ENCODE measurements at places on chromosomes 2 and 18.
A peak's percentile ranks its signal among the peaks of the same experiment; 100 is the strongest.

- DNase-seq, result no peak
These were observed 516.7 kb downstream of the KCNJ3 start for GRCh38 chr2:155215037-155215707.

DNA sequence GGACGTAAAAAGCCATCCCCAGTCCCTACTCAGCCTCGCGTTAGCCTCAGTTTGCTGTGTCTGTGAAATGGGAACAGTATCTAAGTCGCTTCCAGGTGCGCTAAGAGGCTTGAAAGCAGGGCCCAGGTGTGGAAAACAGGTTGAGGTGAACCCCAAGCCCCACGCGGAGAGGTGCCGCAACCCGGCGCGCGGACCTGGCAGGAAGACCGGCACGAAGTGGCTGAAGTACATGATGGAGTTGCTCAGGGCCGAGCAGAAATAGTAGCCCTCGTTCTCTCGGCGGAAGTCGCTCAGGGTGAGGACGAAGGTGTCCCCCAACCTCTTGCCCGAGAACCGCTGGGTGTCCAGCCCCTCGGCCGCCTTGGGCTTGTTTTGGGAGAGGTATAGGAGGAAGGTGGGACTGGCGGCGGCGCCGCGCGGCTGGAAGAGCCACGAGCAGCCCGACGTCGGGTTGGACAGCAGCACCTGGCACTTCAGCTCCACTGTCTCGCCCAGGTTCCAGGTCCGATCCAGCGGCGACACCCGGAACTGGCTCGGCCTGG, 508 bp downstream of the CD8A start:
- DNase-seq, result no peak

DNA sequence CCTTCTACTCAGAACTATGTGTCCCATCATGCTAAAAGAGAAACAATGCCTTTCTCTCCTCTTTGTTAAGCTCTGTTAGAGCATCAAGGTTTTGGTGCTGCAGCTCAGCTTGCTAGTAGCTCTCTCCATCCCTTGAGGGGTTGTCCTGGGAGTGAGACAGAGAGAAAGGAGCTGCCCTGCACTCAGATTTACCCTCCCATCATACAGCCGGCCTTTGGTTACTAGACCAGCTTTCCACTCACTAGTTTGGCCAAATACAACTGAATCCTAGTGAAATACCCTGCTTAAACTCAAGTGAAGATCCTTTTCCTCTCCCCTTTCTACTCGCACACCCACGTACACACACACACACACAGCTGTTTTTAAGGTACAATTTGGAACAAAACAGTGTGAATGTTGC, 2.3 kb upstream of the CHN1 start:
- no peak for DNase-seq

DNA sequence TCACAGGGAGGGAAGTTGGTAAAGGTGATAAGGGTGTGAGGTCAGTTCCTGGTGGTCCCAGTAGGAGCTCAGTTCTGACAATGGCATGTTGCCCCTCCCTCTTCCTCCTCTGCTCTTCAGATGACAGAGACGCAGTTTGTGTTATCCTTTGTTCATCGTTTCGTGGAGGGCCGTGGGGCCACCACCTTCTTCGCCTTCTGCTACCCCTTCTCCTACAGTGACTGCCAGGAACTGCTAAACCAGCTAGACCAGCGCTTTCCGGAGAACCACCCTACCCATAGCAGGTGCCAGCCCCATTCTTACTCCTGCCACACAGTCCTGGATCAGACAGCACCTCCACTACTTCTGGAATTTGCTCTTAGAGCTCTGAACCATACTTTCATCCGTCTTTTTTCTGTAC, 2.3 kb downstream of the AGBL5 start:
- DNase-seq, result no peak

- no peak for DNase-seq
These were observed 1.3 kb downstream of the PTPRM start for GRCh38 chr18:7568426-7568825.

DNA sequence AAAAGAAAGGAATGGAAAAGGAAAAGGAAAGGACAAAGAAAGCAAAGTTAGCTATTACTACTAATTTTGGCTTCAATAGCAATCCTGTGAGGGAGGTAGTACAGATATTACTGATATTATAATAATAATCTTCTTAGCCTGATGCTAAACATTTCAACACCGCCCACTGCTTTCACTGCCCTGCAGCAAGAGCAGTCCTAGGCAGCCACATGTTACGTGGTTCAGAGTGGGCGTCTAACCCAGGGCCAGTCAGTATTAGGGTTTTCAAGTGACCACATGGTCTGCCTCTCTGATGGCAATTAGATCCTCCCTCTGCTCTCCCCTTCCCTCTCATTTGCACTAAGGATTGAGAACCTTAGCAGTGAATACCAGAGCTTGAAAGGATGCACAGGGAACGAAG, 83.7 kb upstream of the ZNF397 start:
- DNase-seq, result no peak

- DNase-seq, result no peak
These were observed 10.8 kb upstream of the KCNG2 start for GRCh38 chr18:79786786-79787526.

- DNase-seq, result no peak
These were observed 157.8 kb downstream of the LDLRAD4 start for GRCh38 chr18:13376298-13376840.

DNA sequence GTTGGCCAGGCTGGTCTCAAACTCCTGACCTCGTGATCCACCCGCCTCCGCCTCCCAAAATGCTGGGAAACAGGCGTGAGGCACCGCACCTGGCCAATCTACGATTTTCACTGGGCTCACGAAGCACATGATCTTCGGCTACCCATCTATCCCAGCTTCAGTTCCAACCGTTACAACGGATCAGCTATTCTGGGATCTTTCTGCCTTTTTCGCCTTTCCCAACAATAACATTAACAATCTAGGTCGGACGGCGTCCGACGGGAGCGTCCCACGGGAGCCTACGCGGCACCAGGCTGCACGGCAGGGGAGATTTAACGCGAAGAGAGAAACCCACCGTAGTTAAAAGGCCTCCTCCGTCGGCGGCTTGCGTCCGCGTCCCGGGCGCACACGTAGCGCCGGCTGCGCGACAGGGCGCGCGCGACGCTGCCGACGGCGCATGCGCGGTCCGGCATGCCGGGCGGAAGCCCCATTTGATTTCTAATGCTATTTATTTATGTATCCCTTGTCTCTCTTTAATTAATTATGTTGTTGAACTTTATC, at the start of gene MSL3B:
Gene MSL3B (minus strand): TSS at position 394 of the 540 bp plus-strand sequence.
- peak; percentile 49 for DNase-seq

DNA sequence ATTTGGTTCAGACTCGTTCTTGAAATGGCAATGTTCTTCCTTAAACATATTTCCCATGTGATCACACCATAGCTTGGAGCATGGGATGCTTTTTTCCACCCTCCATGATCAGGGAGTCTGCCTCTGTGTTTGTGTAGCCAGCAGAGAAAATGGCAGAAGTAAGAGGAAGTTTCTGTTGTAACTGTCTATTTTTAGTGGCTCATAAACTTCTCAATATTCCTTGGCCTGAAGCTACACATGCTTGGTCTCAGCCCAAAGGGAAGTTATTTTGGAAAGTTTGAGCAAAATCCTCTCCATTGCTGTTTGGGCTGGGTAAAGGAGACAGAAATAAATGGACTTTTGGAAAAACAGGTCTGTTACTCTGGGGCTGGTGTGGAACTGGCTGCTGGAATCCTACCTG, 33.4 kb upstream of the ITGA6 start:
- DNase-seq, result no peak

DNA sequence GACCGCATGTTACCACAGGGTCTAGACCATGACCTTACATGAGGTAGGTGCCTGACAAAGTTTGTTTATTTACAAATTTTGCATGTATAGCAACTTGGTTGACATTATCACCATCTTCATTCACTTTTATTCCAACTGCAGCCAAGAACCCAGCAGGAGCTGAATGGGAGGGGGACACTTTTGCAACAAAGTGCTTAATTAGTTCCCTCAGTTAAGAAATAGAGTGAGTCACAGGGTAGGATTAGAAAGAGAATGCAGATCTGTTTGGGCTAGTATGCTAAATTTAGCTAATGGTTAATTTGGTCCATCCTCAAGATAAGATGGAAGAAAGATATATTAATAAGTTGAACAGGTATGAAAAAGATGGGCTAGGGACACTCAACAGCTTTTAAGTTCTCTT, 678.9 kb downstream of the ARHGAP15 start:
- DNase-seq, result no peak

DNA sequence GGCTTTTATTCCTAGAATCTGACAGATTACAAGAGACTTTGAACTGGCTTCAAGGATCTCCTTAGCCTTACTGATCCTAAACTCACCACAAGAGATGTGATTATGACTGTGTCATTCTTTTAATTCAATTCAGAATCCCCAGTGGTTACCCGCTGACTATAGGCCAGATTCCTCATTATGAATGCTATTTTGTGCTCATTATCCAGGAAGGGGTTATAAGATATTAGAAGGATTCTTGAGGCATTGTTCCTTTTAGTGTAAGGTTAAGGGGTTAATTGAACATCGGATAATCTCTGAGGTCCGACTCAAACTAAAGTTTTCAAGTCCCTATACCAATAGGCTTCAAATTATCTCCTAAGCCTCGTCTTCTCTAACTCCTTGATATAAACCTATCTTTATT, 39.4 kb upstream of the TDRD15 start:
- no peak for DNase-seq

DNA sequence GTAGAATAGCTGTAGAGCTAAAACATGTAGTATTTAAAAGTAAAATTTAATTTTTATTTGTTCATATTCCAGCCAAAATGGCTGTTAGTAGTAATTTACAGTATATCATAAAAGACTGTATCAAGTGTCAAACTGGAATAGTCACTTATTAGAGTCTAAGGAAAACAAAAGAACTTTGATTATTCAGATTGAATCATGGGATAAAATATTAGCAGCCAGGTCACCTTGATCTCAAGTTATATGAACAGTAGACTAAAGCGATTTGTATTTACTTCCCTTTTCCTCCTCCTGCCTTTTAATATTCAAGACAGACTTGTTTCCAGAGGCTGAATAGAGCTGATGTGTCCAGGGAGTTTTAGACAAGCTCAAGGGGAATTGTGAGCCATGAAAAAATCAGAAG, 54.4 kb downstream of the PMAIP1 start:
- DNase-seq, result no peak

- DNase-seq, result no peak
These were observed 28.5 kb downstream of the MAL start for GRCh38 chr2:95054016-95054415.

DNA sequence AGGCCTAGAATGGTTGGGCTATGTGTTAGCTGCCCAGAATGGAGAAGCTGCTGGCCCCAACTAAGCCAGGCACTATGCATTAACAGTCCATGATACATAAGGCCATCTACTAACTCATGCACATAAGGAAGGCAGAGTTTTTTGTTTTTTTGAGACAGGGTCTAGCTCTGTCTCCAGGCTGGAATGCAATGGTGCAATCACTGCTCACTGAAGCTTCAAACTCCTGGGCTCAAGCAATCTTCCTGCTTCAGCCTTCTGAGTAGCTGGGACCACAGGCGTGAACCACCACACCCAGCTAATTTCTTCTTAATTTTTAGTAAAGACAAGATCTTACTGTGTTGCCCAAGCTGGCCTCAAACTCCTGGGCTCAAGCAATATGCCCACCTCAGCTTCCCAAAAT, 37.6 kb downstream of the GPR45 start:
- no peak for DNase-seq

DNA sequence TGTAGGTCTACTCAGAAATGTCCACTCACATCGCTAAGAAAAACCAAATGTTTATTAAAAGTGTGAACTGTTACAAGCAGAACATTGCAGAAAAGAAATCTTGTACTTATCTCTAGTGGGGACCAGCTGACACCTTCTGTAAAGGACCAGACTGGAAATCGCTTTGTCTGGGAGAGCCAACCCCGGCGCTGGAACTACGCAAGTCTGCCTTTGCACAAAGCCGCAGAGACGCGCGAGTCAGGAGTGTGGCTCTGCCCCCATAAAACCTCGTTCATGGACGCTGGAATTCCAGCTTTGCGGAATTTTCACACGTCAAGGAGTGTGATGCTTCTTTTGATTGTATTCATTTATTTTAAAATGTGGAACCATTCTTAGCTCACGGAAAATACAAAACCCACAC, 141.9 kb upstream of the SALL3 start:
- DNase-seq, result no peak

GRCh38 chr18:50649821-50650220, 89.9 kb downstream of the MAPK4 start:
- no peak for DNase-seq

- DNase-seq, result no peak
These were observed 319.3 kb upstream of the MMADHC start for GRCh38 chr2:149906886-149907285.

- no peak for DNase-seq
These were observed 105.5 kb upstream of the DTNA start for GRCh38 chr18:34604591-34604990.

DNA sequence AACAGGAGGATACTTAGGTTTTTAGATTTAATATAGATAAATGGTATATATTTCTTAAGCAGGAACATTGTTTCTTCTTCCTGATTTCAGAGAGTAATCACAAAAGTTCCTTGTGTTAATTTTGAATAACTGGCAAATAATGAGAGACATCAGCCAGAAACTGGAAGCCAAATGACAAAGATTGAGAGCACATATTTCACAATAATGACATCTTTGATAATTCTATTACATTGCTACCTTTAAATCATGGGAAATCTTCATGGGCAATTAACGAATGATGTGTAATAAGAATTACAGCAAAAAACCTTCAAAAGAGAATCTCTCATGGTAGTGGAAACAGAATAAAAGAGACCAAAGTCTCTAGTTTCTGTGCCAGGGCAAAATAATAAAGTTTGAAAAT, 215.1 kb downstream of the NUP35 start:
- no peak for DNase-seq

GRCh38 chr18:78165525-78165924, 814.1 kb upstream of the SALL3 start:
- no peak for DNase-seq

DNA sequence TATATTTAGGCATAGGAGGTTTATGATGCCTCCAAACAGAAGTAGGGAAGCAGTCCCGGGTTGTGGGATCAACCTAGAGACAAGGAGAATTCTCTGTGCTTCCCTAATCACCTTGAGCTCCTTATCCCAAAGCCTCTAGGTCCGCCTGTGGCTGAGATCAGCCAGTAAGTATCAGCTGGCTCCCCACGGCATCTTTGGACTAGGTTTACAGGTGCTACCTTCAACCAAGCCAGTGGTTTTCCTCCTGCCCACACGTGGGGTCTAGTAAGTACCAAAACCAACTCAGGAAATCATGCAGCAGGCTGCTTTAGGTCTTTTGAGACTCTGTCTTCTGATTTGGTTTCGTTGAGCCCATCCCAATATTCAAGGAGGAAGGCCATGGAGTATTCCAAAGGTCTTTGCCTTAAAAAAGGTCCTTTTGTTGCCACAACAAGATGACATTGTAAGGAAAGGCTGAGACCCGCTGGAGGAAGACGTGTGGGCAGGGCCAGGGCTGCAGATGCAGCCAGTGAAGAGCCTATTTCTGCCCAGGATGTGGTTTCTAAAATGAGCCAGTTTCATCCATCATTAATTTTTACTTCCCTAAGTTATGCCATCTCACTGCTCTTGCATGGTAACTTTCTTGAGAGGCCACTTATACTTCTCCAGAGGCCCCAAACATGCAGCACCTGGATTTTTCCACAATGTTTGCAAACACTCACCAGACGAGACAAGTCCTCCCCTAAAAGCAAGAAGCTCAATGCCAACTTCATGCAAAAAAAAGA, 248.7 kb downstream of the RNF152 start:
- no peak for DNase-seq
